NCI-H187 treated with DMSO at 0.1 percent for 48 hours (cell line): ENCODE measurements at places on chromosomes 16 and 17.

GRCh38 chr16:2950773-2951172 lies 13.3 kb upstream of the KREMEN2 start:
- no peak for DNase-seq

DNA sequence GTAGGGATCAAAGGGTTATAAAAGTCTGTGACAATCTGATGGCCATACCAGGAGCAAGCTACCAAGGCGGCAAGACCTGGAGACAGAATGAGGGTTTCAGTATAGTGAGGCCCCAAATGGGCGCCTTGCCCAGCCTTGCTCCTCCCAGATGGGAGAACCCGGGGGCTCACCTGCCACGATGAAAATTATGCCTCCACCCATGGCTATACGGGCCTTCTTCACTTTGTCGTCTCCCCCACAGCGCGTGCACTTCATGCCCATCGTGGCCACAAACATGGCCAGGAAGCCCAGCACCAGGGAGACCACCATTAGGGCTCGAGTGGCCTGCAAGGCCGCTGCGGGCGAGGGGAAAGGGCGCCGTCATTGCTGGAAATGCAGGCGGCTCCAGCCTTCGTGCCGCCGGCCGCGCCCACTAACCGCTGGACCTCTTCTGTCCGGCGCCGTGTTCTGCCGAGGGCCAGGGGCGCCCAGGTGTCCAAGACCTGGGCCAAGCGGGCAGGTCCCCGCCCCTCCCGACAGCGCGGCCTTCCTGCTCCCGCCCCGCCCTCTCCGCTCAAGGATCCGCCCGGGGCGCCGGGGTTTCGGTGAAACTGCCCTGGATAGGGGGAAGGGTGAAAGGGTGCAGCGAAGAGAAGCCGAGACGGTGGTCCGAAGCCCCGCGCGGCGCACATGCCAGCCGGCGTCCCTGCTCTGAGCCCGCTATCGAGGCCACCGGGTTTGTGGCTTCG lies 1.5 kb downstream of the CLDN7 start:
- no peak for DNase-seq

GRCh38 chr16:15857724-15858560 lies 1.1 kb upstream of the MYH11 start:
- no peak for DNase-seq

DNA sequence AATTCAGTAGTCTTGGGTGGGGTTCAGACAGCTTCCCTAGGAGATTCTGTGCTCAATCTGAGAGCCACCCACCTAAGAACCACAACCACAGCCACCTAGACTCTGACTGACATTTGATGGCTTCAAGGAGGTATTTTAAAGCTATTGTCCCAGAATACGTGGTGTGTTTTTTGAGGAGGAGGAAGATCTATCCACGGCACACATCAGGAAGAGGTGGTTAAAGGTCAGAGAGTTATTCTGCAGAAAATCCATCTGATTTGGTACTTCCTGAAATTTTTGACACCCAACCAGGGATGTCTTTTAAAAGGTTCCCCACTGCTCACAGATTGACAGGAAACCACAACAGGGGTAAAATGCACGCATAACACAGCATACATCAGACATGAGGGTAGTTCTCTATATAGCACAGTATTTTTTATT lies 25.1 kb downstream of the SMARCE1 start:
- no peak for DNase-seq

DNA sequence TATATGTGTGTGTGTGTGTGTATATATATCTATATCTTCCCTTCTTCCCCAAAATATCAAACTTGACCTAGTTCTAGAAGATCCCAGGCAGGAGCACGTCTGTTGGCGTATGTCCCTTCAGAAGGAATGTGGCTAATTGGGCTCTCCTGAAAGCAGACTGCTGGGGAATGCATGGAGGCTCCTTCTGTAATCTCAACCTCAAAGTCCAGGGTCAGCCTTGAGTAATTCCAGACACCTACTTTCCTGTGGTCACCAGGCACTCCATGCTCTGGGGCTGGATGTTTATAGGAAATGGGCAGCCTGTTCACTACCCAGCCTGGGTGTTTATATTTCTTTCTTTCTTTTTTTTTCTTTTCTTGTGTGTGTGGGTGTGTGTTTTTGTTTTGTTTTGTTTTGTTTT lies 13.4 kb downstream of the BCO1 start:
- DNase-seq: no peak

- DNase-seq: no peak
Observed at GRCh38 chr16:63774302-63774701, 1347.6 kb downstream of the CDH11 start.

DNA sequence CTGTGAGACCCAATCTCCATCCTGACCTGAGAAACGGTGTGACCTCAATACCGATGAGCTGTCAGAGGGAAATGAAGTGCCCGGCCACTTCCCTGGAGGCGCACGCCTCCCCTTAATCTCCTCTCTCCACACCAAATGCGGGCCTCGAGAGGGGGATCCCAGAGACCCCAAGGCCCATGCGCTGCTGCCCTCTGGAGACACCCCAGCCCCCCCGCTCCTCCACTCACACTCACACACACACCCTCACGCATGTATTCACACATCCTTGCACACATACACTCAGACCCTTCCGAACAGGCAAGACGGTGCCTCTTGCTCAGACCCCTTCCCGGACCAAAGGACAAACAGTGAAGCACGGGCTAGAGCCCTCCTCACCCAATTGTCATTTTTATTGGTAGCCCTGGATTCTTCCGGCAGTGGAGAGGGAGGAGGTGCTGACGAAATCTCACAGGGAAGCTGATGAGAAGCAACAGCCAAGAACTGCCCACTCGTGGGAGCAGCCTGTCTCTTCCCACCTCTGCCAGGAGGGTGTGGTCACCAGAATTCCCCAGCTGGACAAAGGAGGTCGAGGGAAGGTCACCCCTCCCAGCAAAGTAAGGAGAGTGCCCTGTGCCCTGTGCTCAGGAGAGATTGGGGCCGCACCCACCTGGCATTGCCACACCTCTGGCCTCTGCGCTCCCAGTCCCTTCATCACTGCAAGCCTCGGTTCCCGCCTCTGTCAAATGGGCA lies 136.0 kb upstream of the TNRC6C start:
- no peak for DNase-seq

GRCh38 chr16:58462089-58462488 lies 37.9 kb upstream of the NDRG4 start:
- no peak for DNase-seq

GRCh38 chr17:65885541-65886312 lies 306.2 kb downstream of the CEP112 start:
- DNase-seq: no peak

DNA sequence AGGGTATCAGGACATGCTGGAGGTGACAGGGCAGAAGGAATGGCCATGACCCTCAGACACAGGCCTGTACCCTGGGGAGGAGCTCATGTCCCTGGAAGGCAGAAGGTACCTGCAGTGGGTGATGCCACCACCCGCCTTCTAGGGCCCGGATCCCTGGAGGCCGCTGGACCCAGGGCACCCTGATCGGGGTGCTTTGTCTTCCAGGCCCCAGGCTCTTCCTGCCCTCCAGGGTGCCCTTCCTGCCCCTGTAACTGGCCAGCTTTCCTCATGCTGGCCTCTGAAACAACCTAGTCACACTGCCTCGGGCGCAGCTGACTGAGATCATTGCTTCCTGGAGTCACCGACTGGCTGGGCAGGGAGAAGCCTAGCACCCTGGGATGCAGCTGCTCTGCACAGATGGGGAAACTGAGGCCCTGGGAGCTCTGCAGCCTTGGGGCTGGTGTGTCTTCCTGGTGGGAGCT lies 5.8 kb downstream of the ADCY7 start:
- no peak for DNase-seq

DNA sequence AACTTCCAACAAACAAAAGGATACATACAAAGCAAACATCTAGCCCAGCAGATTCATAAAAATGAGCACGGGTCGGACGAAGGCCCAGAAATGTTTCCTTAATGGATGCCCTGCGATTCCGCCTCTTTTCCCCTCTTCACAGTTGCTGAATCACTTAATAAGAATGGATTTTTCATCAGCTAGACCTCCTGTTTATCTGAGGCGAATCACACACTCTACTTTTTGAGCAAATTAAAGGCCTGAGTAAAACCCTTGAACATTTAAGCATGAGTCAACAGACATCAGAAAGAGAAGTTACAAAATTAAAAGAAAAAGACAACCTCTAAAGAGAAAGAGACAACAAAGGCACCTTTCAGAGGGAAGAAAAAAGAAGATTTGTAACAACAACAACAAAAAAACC lies 44.7 kb downstream of the HS3ST3A1 start:
- no peak for DNase-seq

DNA sequence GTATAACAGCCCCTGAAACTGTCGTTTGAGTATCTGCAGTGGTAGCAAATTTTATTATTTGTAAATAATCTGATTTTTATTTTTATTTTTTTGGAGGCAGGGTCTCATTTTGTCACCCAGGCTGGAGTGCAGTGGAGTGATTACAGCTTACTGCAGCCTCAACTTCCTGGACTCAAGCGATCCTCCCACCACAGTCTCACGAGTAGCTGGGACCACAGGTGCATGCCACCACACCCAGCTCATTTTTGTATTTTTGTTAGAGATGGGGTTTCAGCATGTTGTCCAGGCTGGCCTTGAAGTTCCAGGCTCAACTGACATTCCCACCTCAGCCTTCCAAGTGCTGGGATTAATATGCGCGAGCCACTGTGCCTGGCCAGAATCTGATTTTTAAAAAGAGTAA lies 2.8 kb downstream of the NDEL1 start:
- DNase-seq: no peak

GRCh38 chr16:80084614-80085013 lies 456.2 kb upstream of the DYNLRB2 start:
- DNase-seq: peak; percentile 32

DNA sequence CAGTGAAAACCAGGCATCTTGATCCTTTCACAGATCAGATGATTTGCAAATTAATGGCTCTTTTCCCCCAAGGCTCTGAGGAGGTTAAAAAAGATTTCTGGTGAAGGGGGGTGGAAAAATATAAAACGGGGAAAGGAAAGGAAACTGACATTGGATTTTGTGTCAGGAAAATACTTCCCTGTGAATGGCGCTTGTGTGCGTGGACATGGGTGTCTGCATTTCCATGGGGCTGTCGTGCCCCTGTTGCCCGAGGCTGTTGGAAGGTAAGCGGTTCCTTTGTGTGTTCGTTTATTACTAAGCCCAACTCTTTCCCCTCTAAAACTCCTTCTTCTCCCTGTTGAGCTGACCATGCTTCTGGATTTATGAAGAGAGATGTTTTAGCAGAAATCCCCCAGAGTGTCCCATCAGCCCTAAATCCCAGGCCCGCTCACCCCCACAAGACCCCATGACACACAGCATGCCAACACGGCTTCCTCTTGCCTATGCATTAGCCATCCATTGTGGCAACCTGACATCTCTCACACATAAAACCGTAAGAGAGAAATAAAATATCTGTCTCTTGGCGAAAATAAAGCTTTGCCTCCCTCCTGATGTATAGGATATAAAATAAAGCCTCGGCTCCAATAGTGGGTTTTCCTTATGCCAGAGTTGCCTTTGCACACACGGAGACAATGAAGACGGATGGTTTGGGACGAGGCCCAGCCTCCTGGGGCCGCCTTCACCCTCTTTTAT lies 7.3 kb upstream of the LHX1 start:
- DNase-seq: no peak

- no peak for DNase-seq
Observed at GRCh38 chr17:32370426-32370825, 20.5 kb downstream of the ZNF207 start.

GRCh38 chr17:51572115-51572514 lies 311.8 kb downstream of the UTP18 start:
- no peak for DNase-seq

DNA sequence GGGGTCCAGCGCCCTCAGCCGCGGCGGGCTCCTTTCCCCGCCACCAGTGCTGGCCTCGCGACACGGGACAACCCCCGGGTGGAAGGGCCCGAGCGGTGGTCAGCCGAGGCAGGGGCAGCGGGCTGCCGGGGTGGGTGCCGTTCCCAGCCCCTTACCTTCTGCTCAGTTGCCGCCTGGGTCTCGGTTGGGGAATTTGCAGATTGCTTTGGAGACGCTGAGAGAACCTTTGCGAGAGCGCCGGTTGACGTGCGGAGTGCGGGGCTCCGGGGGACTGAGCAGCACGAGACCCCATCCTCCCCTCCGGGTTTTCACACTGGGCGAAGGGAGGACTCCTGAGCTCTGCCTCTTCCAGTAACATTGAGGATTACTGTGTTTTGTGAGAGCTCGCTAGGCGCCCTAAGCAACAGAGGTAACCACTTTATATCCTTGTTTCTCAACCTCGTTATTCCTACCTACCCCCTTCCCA lies 381 bp downstream of the CTNS start:
- no peak for DNase-seq

DNA sequence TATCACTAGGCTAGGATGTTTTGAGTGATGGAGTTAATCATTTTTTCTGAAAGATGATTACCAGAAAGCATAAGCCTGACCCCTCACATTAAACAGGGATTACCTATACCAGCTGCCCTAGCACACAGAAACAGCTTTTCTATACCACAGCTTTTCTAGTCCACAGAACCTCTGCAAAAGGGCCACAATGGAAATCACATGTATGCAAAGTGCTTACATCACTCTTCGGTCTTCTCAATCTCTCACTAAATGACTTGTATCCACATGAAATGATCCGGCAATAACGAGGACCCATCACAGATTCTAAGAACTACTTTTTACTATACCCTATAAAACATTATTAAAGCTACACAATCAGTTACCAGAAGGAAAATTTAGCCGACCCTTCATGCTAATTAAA lies 2.6 kb downstream of the CSNK2A2 start:
- DNase-seq: no peak

GRCh38 chr17:42058063-42058462 lies 7.7 kb upstream of the C17orf113 start:
- DNase-seq: no peak
